ENCODE measurements at places on chromosomes 7 and 10.

DNA sequence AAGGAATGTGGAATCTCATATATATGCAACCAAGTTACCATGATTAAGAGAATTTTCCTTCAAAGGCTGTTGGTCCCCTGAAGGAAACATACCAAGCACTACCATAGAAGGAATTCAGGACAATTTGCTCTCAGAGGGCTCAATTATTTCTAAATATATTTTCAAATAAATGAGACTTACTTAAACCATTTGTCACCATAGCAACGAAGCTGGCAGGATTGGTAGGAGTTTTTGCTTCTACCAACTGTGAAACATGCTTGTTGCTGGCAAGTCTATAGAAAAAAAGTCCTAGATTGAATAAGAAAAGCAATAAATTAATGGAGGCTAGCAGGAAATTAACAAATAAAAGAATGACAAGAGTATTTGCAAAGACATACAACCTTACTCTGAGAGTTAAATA, 156.9 kb upstream of the NPSR1 start:
- no peak for DNase-seq

GRCh38 chr7:135490783-135491182, 19.1 kb downstream of the CNOT4 start:
- DNase-seq, result no peak

DNA sequence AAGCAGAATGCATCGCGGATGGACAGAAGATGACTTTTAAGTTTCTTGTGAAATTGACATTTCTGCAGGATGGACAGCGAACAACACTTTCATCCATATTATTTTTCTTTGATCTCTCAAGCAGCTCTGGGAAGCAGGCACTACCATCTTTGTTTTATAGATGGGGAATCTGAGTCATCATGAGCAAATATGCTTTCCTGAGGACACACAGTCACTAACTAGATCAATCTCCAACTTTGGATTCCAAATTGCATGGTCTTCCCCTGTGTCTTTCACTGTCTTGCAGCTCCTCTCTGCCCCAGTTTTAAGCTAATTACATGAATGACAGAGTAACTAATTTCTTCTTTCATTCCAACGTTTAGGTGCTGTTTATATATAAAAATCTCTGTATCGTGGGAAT, 201.5 kb downstream of the ADAM12 start:
- no peak for DNase-seq

- no peak for DNase-seq
Measured at GRCh38 chr7:138875794-138876193, 77.8 kb upstream of the ATP6V0A4 start.

DNA sequence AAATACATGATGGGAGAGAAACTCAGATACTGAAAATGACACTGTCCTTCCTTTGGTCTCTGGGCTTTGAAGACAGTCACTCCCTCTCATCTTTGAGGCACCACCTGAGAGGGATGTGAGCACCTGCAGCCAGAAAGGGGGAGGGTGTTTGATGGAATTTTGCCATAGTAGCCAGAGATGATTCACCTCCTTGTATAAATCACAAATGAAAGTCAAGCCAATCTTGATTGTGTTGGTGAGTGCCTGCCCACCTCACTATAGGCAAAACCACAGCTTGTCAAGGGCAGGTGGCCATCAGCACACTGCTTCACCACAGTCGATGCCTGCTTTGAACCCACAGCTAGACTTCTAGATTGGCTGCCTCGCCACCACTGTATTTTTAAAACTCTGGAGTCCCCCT, 48.2 kb downstream of the PON1 start:
- no peak for DNase-seq

GRCh38 chr7:131502810-131503508, 53.5 kb downstream of the PODXL start:
- no peak for DNase-seq

DNA sequence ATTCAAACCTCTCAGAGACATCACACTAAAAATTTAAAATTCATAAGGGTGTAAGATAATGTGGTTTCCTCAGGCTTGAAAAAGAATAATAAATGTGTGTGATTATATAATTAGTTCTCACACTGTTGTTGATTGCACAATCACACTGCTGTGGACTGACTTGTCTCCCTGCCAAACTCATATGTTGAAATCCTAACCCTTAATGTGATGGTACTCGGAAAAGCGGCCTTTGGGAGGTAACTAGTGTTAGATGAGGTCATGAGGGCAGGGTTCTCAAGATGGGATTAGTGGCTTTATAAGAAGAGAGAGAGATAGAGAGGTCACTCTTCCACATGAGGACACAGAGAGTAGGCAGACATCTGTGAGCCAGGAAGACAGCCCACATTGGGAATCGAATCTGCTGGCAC, 128.5 kb upstream of the COL1A2 start:
- no peak for DNase-seq

DNA sequence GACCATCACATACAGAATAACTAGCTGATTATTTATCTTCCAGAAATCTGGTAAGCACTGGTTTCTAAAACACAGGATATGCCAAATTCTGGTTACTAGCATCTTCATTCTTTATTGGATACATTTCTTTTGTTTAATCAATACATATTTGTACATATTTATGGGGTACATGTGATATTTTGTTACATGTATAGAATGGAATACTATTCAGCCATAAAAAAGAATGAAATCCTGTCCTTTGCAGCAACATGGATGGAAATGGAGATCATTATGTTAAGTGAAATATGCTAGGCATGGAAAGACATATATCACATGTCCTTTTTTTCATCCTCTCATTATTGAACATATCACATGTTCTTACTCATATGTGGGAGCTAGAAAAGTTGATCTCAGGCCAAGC, 32.7 kb upstream of the PURB start:
- DNase-seq, result no peak

- DNase-seq, result no peak
Measured at GRCh38 chr10:1196656-1197055, 140.5 kb downstream of the WDR37 start.

- no peak for DNase-seq
Measured at GRCh38 chr7:92306153-92306552, 60.4 kb downstream of the ANKIB1 start.

GRCh38 chr10:92240289-92241157, 50.4 kb downstream of the CPEB3 start:
- DNase-seq, result peak; percentile 64

GRCh38 chr7:102927312-102927933, 14.6 kb downstream of the LRRC17 start:
- no peak for DNase-seq

DNA sequence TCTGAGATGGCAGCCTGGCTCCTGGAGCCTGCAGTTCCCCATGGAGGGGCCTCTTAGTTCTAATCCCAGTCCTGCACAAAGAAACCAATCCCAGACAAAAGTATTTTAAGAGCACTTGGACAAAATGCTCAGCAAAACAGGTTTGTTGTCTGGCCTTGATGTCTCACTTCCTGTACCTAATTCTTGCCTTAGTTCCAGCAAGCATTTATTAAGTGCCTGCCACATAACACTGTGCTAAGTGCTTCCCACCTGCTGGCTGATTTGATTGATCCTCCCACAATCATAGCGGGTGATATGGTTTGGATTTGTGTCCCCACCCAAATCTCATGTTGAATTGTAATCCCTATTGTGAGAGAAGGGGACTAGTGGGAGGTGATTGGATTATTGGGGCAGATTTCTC, 65.7 kb upstream of the HABP2 start:
- no peak for DNase-seq

DNA sequence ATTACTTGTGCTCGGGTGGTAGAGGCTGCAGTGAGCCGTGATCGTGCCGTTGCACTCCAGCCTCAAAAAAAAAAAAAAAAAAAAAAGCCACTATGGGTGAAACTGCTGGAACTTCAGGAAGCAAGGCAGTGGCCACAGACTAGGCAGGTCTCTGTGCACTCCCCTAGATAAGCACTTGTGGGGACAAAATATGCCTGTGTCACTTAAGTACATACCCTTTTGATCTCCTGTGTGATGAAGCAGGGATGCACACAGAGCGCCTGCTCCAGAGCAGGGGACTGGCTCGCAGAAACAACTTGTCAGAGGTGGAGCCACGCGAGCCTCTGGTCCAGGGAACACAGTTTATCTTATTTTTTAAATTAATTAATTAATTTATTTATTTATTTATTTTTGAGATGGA, 42.9 kb upstream of the PSAP start:
- no peak for DNase-seq

DNA sequence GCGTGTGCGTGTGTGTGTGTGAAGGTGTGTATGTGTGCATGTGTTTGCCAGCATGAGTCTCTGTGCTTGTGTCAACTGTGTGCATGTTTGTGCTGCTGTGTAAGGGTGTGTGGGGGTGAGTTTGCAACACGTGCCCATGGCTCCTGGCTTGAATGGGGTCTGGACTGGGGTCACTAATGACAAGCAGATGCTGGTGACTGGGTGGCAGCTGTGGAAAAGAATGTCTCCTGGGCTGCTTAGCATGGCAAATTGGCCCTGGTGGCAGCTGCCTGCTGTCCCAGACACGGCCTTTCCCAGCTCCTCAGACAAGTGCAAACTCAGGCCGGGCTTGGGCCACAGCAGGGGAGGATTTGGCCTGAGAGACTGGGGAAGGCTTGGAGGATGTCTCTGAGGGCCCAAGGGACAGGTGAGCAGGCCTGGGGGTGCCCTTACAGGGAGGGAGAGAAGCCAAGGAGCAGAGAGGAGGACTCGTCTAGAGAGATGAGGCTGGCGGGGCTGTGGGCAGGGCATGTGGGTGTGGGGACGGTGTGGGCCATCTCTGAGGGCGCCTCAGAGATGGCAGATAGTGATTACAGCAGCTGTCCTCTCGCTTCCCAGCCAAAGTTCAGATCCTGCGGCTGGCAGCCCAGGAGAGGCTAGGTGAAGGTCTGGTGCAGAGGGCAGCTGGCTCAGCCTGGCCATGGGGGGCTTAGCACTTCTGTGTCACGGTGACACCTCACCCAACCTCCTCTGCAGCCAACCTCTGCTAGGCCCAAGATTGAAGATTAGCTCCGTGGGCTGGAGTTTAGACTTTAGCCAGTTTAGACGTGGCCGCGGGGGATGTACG, 1.5 kb downstream of the AQP1 start:
- no peak for DNase-seq

GRCh38 chr7:74017125-74017524, 10.8 kb upstream of the ELN start:
- no peak for DNase-seq

DNA sequence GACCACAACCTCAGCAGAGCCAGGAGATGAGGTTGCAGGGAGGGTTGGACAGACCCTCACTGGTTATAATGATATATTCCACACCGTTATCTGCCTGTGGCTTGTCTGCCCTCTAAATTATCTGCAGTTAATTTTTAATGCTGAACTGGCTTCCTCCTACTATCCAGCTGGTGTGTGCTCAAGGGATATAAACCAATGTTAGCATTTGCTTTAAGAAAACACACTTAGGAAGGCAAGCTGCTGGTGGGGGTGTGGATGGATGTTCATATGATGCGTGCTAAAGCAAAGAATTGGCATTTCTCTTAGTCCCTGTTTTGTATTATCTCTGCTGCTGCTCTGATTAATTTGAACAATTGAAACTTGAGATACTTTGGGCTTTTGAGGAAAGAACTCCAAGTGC, 132.2 kb upstream of the NPVF start:
- no peak for DNase-seq

DNA sequence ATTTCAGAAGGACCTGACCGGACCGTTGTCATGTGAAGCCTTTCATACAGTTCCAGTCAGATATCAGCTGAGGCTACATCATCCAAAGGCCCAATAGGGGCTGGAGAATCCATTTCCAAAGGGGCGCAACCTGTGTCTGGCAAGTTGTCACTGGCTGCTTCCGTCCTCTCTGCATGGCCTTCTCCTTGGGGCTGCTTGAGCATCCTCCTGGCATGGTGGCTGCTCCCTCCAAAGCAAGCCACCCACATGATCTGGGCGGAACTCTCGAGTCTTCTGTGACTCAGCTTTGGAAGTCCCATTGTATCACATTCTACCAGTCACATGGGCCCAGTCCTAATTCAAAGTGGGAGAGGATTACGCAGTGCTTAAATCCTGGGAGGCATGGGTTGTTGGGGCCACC, 207.0 kb upstream of the SHH start:
- no peak for DNase-seq

DNA sequence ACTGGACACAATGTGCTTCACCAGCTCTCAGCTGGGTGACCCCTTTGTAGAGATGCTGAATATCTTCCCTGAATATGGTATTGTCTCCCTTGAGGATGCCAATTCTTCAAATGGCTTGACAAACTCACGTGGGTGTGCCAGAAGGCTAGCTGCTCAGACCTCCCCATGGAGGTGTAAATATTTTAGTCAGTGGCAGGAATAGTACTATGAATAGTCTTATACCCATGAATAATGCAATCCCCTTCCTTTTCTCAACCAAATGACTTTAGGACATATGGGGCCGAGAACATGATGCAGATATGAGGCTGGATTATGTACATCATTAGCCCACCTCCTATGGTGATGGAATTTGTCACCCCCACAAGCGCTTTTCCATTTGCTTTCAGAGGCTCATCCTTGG, 401.8 kb downstream of the ADRA2A start:
- no peak for DNase-seq

Data from posterior cingulate gyrus (tissue), 11 donors.